Osteoblast (primary cell): ENCODE measurements at places on chromosomes 3 and 15.
A peak's percentile ranks its signal among the peaks of the same experiment; 100 is the strongest.

GRCh38 chr15:67575039-67575502 lies 32.6 kb downstream of the MAP2K5 start:
- DNase-seq, result no peak

GRCh38 chr3:46690798-46691197 lies 2.7 kb downstream of the ALS2CL start:
- no peak for DNase-seq

- DNase-seq, result peak; percentile 87
Observed at GRCh38 chr15:62742409-62743171, 300.0 kb upstream of the TPM1 start.

DNA sequence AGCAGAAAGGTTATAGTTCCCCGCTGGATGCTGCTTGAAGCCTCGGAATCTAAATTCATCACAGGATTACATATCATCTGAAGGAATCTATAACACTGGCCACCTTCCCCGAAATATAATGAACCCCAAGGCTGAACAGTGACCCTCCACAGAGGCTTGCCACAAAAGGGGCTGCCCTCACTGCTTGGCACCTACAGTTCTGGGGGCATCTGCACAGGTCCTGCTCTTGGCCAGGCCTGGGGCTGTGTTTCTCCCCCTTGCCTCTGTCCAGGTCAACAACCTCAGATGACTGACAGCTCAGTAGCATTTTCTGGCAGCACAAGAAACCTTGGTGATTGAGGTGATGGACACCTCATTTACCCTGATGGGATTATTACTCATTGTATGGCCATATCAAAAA lies 1.5 kb upstream of the ADAMTS17 start:
- no peak for DNase-seq

DNA sequence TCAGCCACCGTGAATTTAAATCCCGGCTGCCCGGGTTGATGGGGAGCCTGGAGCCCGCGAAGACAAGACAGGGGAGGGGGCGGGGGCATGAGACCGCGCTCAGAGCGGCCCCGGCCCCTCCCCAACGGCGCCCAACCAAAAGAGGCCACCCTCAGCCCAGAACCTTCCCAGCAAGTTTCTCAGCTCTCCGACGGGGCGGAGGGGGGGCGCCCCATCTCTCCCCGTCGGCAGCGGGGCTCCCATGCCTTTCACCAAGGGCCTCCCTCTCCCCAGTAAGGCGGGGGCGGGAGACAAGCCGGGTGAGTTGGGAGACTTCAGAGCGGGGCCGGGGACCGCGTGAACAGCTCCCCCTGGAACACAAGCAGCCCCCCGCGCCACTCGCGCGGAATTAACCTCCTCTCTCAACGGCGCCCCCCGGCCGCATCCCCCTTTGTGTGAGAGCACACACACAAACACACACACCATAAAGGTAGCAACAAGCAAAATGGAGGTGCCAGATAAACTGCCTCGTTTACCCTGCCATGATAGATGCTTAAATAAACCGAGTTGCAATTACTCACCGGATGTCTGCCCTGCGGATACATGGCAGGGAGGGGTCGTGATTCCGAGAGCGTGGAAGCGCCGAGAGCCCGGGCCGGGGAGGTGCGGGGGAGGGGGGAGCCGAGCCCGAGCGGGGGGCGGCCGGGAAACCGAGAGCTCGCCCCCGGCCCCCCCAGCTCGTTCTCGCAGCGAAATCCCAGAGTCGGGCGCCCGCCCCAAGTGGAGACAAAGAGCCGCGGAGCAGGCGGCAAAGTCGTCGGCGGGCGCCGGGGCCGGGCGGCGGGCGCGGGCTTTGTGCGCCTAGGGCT lies 1.3 kb downstream of the TLE3 start:
- peak; percentile 96 for DNase-seq

GRCh38 chr3:45127130-45127822 lies 18.9 kb downstream of the CDCP1 start:
- no peak for DNase-seq

DNA sequence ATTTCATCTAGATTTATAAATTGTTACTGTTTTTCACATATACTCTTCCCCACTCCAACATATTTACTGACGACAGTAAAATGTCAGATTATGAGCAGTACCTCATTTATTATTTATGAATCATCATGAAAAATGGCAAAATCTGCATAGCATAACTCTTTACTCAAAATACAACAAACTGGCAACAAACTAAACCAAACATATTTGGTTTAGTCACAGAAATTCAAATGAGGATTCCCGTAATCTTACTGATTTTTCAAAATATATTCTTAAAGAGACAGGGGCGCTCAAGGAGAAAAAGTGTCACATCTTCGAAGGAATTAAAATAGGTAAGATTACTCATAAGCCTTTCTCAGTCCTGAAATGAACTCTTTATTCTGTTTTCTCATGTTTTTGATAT lies 3.0 kb upstream of the GPR87 start:
- peak; percentile 57 for DNase-seq

DNA sequence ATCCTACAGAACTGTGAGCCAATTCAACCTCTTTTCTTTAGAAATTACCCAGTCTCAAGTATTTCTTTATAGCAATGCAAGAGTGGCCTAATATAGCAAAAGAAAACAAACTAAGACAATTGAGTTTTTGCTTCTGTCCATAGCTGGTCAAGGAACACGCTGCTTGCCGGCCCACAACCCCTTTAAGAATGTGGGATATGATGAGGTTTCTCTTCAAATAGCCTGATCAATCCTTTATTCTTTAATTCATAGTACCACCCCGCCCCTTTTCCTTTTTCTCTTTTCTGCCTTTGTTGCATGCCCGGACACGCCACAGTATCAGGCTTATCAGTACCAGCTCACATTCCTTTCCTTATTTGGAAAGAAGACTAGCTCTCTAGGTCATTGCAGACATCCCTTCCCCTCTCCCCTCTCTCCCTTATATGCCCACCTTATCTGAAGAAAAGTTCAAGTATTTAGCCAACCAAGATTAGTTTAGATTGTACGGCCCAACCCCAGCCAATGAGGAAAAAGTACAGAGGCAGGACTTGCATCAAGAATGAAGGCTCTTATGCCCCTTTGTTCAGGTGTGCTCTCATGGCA lies 404.5 kb downstream of the OCA2 start:
- no peak for DNase-seq

DNA sequence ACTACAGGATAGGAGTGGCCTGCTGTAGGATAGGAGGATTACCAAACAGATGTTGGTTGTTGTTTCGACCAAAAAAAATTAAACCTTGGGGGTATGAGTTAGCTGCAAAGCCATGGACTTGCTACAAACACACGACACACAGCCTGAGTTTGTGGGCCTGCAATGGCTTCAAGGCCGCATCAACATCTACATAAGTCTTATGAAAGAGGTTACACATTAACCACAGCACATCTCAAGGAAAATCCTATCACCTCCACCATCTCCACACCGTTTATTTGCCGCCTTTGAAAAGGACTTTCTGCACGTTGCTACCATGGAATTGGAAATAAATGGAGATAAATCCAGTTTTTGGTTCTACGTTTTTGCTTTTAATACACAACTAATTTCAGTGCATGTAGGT lies 23.0 kb downstream of the LRIG1 start:
- no peak for DNase-seq

- DNase-seq, result no peak
Observed at GRCh38 chr3:184845819-184846218, 33.9 kb downstream of the VPS8 start.

DNA sequence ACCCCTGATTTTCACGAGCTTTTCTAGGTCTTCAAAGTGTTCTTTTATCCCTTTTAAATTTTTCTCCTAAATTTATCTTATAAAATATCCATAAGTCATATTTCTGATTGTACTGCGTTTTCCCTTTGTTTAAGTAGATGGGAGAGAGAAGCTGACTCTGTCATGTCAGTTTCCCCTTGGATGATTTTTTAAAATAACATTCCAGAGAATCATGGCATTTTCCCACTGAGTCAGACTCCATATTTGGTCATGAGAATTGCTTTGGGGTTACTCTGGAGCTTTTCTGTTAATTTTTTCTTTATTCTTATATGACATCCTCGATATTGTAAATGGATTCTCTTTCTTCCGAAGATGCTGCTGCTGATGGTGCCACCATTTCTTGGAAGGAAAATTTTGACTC lies 28.6 kb upstream of the UMPS start:
- peak; percentile 71 for DNase-seq

- DNase-seq, result no peak
Observed at GRCh38 chr15:47812470-47812999, 95.2 kb downstream of the SEMA6D start.

DNA sequence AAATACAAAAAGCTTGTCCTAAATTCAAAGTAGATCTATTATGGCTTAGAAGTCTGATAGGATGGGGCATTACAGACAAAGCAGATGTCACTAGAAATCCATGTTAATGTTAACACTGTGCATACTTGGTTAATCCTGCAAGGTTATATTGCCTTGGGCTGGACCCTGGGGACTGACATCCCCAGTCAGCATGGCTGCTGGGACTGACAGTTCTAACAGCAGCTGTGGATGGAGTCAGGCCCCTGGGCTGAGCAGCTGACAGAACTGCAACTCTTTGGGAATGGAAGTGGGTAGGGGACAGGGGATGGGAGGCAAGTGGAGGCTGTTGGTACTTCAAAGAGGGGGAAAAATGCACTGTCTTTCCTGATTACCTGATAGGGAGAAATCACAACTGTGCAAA lies 7.5 kb downstream of the P2RY1 start:
- peak; percentile 55 for DNase-seq

GRCh38 chr3:32899265-32899664 lies 52.2 kb upstream of the CCR4 start:
- DNase-seq, result no peak

DNA sequence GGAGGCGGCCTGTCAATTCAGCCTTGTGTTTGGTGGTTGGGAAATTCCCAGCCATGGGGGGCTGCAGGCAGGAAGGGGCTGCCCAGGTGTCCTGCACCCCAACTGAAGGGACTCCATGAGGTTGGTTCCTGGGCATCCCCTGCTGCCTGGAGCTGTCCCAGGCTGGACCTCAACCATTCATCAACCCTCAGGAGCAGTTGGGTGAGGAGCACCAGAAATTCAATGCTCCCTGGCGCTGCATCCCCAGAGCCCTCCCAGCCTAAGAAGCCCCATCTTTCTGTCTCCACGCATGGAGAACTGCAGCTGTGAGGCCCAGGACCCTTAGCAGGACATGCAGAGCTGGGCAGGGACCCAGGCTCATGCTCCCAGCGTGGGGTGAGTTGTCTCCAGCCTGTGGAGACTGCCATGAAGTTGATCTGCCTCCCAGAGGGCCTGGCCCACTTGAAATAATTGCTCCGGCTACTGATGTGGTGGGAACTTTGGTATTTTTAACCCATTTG lies 8.0 kb upstream of the SEMA3B start:
- DNase-seq, result peak; percentile 88

DNA sequence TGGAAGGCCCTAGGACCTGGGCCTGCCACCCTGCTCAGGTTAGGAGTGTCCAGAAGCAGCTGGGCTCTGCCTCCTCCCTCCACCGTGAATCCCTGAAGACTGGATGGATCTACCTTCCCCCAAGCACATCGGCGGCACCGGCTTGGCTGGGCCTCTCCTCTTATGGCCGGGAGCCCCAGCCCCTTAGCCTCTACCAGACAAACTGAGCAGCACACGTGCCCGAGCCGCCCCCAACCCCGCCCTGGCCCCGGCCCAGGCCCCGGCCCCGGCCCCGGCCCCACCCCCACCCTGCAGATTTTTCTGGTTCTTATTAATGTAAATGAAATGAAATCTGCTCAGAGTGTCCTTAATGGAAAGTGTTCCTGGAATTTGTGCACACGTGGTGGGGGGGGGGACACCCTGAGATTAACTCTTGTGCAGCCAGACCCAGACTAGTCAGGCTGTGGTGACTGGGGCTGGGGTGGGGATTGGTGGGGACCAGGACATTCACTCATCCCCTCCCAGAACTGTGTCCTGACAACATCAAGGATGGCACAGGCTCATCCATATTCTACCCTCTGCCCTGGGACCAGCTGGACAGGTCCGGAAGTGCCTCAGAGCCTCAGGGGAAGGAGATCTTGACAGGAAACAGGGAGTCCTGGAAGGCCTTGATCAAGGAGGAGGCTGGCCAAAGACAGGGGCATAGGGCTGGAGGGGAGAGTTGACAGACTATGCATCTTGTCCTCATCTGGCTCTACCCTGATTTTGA lies 30.9 kb upstream of the SEMA3F start:
- peak; percentile 96 for DNase-seq
